Caudate nucleus (tissue), 63 donors: ENCODE measurements at places on chromosomes 3 and 15.

DNA sequence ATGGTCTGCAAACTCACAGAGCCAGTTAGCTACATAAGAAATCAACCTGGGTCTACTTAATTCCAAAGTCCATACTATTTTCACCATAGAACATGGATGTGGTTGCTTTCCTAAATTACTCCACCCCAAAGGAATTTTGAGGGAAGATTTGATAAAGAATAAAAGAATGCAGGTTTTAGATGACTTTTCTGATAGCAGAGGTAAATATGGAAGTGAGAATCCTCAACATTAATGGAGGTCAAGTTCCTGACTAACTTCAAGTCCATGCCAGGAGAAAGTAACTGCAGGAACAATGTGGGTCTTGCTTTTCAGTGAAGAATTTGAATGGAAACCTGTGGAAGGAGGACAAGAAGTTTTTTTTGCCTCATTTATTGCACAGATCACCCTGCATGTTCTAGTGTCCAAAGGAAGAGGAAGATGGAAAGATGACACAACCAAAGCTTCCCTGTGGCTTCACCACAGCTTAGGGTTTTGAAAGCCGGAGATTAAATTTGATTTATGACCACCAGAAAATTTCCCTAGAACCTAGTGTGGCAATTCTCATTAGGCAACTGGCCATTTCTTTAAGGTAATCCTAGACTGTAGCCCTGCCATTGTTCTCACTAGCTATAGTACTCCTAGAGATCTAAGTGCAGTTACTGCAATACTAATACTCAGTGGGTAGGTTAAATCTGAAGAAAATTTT lies 429.7 kb downstream of the RAP2B start:
- DNase-seq, result no peak

DNA sequence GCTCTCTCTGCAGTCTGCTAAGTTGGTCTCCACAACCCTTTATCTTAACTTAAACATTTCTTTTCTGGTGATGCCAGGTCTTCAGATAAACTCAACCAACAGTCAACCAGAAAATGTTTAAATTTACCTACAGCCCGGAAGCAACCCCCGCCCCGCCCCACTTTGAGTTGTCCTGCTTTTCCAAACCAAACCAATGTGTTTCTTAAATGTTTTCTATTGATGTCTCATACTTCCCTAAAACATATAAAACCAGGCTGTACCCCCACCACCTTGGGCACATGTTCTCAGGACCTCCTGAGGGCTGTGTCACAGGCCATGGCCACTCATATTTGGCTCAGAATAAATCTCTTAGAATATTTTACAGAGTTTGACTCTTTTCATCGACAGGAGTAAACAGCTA lies 13.2 kb upstream of the GPR160 start:
- no peak for DNase-seq

DNA sequence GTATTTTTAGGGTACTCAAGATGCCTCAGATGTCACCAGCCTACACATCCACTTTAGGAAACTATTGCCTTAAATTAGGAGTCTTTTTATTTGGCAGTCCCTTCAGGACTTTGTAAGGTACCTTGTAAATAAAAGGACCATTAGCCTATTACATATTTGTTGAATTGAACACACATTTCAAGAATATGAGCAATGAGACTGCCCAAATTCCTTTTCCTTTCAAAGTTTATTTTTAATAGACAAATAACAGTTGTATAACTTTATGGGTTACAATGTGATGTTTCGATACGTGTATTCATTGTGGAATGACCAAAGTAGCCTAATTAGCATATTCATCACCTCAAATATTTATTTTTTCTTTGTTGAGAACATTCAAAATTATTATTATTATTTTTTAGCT lies 176.7 kb upstream of the PDZRN3 start:
- DNase-seq, result no peak

DNA sequence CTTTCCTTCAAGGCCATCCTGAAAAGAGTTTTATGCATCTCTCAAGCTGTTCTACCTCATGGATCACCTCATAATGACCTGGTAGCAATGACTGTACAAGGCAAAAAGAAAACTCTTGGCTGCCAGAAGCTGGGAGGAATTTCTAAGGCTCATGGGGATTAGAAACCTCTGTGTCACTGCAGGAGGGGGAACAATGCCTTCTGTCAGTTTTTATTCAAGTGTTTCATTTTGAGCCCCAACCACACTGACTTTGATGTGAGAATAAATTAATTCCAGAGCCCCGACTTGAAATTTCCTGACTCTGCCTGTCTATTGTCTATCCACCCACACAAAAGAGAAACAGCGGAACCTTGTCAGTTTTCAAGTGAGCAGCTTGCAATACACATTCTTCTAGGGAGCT lies 58.7 kb upstream of the MRPL3 start:
- no peak for DNase-seq

DNA sequence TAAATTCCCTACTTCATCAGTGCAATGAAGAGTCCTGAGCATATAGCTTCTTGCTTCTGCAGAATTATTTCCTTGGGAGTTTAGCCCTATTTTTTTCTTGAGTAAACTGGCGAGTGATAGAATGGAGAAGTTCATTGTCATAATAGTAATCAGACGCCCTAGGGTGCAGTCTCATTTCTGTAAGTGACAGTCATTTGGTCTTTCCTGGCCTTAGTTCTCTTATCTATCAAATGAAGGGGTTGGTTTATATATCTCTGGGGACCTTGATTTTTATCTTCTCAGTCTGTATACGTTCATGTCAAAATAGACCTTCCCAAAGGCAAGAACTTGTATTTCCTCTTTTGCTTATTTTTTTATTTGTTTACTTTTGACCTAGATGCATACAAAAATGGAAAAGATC lies 9.9 kb upstream of the ALPK3 start:
- no peak for DNase-seq
